DMS79 (cell line): ENCODE measurements at places on chromosomes 7 and 10.

- DNase-seq: no peak
Observed at GRCh38 chr7:4650433-4651047, 31.6 kb upstream of the FOXK1 start.

DNA sequence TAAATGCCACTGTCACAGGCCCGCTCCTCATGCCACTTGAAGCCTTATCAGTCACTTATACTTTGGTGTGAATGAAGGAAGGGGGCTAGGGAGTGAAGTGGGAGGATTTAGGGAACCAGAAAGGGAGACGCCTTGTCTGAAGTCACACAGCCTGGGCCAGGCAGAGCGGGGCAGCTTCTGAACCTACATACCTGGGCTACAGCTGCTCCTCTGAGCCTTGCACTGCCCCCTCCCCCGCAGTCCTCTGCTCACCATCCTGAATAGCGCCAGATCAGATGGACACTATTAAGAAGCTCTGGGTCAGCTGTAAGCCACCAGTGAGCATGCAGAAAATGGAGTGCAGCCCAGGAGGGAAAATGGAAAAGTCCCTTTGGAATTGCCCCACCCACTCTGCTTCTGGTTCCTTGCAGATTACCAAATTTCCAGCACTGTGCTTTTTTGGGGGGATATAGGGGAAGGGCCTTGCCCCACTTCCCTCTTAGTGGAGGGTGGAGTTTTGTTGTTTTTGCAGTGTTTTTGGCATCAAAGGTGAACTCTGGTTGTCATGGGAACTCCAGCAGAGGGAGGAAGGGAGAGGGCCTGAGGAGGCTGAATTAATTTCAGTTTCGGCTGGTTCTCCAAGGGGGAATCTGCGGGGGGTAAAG lies 35.0 kb upstream of the ADCYAP1R1 start:
- no peak for DNase-seq

DNA sequence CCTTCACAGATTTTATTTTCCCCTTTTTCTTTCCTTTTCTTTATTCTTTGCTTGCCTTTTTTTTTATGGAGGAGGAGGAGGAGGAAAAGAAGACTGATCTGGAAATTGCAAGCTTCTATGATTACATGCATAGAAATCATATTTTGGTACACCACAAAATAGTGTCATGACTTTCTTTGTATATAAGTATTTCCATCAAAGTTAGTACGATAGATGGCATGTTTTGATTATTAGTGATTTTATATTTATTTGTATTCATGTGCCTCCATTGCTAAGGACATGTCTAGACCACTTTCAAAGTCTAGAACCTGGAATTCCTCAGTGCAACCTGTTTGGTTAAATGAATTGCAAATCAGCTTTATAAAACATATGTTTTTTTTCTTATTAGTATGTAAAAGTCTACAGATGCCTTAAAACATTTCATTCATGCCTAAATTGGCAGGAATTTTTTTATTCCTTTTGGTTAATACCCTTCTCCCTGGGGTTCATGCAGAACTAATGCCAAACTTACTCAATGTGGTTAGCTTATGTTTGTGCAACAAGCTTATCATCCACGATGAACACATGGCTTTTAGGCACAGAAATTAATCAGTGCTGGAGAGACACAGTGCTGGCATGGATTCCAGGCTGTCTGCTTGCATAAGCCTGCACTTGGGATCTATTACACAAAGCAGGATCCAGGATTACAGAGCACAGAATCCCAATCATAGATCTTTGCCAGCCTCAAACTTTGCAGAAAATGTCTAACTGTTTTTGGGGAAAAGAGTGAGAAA lies 213.1 kb downstream of the CHRM2 start:
- no peak for DNase-seq

DNA sequence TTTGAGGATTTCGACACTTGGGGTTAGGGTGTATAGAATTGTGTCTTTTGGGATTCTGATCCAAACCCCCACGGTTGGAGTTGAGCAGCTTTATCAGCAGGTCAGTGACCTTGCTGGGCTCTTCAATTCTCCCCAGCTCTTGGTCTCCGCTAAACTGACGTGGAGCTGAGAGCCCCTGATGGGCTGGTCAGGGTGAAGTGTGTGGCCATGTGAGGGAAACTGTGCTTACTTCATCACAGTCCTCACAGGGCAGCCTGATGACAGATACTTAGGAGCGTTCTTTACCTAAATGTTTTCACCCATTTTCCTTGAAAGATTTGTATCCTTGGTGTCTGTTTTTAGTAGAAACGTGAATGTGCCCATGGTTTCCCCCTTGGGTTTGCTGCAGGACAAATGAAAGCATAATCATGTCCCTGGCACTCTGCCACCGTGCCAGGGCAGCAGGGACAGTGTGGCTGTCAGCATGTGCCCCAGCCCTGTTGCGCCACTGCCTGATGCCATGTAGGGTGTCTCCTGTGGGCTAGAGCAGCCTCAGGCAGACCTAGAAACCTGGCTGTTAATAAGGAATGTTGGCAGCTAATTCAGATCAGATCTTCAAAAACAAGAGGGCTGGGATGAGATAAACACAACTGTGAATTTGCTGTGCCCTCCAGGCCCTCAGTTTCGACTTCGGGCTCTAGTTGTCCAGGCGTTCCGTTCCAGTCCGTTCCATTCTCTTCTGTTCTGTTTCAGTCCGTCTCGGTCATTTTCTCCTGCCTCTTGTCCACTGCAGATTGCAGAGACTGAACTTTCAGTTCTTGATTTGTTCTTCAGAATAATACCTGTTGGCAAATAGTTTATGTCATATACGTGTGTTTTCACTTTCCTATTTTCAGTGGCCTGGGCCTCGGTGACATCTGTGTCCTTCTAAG lies 96.8 kb downstream of the TRRAP start:
- DNase-seq: no peak

DNA sequence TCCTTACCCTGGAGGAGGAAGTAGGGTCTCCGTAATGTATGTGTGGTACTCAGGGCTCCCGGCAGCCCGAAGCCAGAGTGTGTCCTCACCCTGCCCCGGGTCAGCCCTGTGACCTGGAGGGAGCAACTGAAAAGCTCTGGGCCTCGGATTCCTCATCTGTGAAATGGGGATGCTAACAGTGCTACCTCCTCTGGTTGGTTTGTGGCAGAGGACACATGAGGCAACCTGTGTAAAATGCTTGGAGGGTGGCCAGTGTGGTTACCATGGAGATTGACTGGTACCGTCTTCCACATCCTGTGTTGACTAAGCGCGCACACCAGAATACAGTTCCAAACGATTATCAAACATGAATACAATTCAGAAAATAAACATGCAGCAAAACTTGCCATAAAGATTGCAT lies 163.8 kb upstream of the KLF6 start:
- DNase-seq: no peak

- no peak for DNase-seq
Observed at GRCh38 chr10:4767033-4767814, 58.8 kb upstream of the AKR1E2 start.

DNA sequence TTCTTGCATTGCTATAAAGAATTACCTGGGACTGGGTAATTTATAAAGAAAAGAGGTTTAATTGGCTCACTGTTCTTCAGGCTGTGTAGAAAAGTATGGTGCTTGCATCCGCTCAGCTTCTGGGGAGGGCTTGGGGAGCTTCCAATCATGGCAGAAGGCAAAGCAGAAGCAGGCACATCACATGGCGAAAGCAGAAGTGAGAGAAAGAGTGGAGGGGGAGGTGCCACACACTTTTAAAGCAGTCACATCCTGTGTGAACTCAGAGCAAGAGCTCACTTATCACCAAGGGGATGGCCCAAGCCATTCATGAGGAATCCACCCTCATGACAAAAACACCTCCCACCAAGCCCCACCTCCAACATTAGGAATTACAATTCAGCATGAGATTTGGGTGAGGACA lies 303.5 kb downstream of the OTUD1 start:
- DNase-seq: no peak
